ENCODE measurements at places on chromosomes 7 and 10. TPM values are rescaled to one million over a fixed set of nuclear protein-coding genes. Genes with fewer than 3 reads are reported as not detected.

DNA sequence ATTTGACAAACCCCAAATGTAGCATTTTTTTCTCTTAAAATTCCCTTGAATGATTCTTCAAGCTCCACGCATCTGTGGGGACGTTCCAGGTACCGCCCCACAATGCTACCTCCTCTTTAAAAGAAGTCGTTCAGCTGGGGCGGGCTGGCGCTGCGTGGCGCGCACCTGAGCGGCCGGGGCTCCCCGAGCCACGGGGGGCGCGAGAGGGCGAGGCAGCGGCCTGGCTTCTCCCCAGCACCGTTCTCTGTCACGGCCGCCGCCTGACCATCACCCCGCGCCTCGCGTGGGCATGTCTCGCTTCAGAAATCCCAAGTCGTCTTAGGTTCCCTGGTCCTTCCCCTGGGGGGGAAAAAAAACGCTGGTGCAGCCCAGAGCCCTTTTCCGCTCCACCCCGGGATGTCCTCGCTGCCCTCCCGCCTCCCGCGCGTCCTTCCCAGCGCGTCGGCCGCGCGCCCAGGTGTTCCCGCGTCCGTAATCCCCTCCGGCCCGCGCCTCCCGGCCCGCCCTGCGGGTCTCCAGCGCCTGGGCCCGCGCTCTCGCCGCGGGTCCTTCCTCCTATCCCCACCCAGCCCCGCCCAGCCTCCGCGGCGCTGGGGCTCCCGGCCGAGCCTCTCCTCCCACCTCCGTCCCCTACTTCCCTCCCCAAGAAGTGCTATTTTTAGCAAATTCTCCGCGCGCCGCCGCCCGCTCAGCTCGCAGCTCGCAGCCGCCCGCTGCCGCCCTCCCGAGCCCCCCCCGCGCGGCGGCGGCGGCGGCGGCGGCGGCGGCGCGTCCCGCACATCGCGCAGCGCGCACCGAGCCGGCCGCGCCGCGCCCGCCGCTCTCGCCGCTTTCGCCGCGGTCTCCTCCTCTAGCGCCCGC lies 58.7 kb upstream of the PRPS1L1 start:
- DNase-seq = no peak

DNA sequence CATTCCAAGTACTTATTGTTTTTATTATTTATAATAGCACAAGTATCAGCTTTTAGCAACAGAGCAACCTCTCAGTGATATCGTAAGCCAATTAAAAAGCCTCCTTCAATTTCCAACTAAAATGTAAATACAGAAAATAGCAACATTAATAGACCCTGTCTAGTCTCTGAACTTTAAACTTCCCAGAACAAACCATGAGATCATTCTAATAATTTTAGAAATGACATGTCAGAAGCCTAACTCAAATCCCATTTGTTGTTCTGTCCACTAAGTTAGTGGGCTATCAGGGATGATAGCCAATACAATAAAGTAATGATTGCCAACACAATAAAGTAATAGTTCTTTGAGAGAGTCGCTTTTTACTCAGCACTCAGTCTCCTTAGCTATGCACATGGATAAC lies 22.3 kb upstream of the LRRN3 start:
- no peak for DNase-seq

DNA sequence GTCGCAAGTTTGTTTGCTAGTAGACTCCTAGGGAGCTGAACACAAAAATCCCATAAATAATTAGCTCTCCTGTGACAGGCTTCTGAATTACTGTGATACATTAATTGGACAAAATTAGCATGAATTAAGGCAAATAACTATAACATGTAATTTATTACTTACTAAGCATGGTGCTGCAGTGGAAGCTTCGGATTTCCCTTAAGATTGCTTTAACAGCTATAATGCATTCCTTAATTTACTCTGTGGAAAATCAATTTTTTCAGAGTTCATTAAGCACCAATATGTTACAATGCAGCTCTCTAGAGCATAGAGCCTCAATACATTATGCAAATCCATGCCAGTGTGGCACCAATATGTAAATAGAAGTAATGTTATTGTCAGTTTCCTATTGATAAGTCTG lies 201.5 kb downstream of the MDFIC start:
- DNase-seq = no peak

DNA sequence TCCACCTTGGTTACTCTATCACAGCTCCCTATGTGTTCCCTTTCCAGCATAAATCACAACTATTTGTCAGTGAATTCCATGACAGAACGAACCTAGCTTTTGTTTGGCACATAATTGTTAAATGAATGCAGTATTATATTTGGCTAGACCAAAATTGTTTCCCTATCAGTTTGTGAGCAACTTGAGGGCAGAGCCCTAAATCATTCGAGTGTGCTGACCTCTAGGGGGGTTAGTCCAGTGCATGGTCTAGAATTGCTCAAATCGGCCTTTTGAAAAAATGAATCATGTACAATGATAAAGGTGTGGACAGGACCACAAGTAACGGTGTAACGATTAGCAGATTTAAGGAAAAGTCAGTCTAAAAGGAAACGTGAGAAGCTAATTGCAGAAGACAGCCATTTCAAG lies 475 bp upstream of the NRBF2 start:
- peak; percentile 42 for DNase-seq

- no peak for DNase-seq
These were observed 528.1 kb upstream of the FZD8 start for GRCh38 chr10:36170142-36170719.

DNA sequence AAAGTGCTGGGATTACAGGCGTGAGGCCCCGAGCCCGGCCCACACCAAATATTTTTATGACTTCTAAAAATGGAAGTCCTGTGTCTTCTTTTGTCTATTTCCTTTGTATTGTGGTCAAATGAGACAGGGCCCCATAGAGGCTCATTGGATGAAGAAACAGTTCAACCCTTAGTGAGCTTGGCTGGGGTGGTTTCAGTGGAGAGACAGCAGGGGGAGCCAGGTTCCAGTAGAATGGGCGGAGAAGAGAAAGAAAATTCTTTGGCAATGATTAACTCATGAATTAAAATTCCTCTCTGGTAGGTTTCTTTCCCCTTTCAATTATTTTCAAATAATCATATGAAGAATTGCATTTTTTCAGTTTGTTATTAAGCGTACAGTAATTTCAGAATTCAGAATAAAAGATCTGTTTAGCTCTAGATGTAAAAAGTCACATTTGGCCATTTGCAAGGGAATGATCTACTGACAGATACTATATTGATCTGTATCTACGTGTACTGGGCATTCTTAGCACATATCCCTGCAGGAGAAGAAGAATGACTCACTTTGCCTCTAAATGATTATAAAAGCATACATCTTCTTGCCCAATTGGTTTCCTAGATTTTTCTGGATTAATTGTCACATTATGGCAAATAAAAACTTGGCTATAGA lies 43.2 kb downstream of the PNLIPRP3 start:
- no peak for DNase-seq

- no peak for DNase-seq
These were observed 76.0 kb upstream of the SEMA3D start for GRCh38 chr7:85262891-85263290.

DNA sequence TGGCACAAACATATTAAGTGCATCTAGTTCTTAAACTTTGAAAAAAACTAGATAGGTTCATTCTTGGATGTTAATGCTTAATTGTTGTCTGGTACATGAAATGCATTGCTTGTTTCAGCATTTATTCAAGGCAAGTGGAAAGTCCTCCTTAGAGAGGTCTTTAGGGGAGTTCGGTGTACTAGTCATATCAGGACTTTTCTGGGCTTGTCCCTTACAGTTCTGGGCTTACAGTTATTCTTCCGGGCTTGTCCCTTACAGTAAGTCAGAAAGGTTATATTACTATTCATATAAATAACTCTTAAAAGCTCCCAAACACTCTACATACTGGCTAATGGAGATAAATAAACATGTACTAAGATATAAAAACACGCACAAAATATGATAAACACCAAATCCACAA lies 61.6 kb upstream of the MRLN start:
- DNase-seq = no peak

DNA sequence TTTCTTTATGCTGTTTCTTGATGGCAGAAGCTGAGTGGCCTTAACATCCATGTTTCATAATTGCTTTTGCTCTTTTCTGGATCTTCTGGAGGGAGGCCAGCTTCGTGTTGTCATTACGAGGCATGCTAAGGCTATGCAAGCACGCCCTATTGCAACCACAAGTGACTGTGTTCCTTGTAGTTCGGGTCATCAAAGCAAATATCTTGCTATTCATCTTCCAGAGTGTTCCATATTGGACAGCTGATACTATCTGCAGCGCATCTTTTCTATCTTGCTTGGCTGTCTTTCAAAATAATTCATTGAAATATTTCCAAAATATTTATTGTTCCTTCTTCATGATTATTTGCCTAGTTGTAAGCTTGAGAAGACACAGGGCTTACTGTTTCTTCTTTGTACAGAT lies 5.0 kb downstream of the EPHB6 start:
- no peak for DNase-seq

GRCh38 chr7:131000873-131001272 lies 266.9 kb upstream of the KLF14 start:
- DNase-seq = no peak

GRCh38 chr7:6205971-6206660 lies 66.3 kb downstream of the CYTH3 start:
- DNase-seq = no peak

- no peak for DNase-seq
These were observed 43.1 kb upstream of the GPAM start for GRCh38 chr10:112226439-112227248.

GRCh38 chr7:82472966-82473365 lies 29.4 kb upstream of the CACNA2D1 start:
- DNase-seq = no peak

DNA sequence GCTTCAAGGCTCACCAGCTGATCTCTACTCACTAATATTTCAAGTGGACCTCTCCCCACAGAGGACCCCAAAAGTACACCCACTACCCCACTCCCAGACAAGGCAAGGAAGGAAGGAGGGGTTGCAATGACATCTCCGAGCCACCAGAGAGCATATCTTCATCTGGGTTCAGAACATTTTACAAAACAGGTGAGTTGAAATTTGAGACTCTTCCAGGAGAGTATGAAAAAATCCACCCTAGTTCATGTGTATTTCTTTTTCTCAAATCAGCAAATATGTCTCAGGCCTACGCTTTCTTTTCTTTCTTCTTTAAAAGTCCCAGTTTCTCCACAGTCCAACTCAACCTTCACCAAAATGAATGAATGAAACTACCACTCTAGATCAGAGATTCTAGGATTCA lies 61.9 kb downstream of the SGMS1 start:
- no peak for DNase-seq

DNA sequence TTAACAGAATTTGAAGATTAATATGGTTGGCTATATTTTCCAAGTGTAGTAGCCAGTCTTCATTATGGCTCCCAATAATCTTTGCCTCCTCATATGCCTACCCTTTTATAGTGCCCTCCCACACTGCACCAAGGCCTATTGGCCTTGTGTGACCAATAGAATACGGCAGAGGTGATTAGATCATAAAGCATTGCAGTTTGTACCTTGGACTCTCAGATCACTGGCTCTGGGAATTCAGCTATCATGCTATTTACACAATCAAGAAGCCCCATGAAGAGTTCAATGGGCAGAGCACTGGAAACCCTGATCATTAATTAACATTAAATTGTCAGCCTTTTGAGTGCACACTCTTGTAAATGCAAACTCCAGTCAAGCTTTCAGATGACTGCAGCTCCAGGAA lies 154.5 kb upstream of the MAGI2 start:
- DNase-seq = no peak

- no peak for DNase-seq
These were observed 207.0 kb downstream of the DNAJB6 start for GRCh38 chr7:157543791-157544190.

The VKORC1L1 gene
- 17.7 TPM for total RNA-seq

The VGF gene
- total RNA-seq = not detected

The ANKMY2 gene
- total RNA-seq = 8.0 TPM

The GRID2IP gene
- total RNA-seq = not detected

The AGBL3 gene
- 2.1 TPM for total RNA-seq

The NANOS1 gene
- total RNA-seq = 0.05 TPM

The AKR1C1 gene
- 379 TPM for total RNA-seq

The TEX36 gene
- total RNA-seq = not detected

The HUS1 gene
- total RNA-seq = 15.4 TPM

The SCART1 gene
- total RNA-seq = 0.53 TPM

The ASAH2 gene
- total RNA-seq = 2.5 TPM

All from left lobe of liver (tissue), 2 donors.